Hepatocyte (in vitro differentiated cells): ENCODE measurements at places on chromosomes 6 and 20. TPM values are rescaled to one million over a fixed set of nuclear protein-coding genes. Genes with fewer than 3 reads are reported as not detected.

DNA sequence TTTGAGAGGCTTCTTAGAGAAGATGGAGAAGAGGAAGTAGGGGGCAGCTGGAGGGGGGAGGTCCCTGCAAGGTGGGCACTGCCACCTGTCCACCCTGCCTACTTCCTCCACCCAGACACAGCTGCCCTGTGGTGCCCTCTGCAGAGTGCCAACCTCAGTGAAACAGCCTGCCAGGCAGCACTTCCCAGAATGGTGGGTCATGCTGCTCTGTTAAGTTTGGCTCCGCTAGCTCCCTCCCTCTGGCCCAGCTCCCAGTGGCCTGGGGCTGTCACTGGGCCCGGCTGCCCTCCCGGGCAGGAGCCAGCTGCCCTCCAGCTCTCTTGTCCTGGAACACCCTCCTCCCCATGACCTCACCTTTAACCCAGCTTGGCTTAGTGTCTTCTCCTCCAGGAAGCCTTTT, 5.1 kb upstream of the EPB41L1 start:
- peaks cover 31% of the 10 kb centered on the region for H3K4me1 ChIP-seq
- H3K27ac ChIP-seq: no peak overlapping the region
- no peak for DNase-seq
- no peaks in the 10 kb centered on the region for H3K36me3 ChIP-seq

GRCh38 chr6:15076565-15076964, 169.3 kb upstream of the JARID2 start:
- H3K27ac ChIP-seq: no peak overlapping the region
- H3K4me3 ChIP-seq: no peak overlapping the region
- no peaks in the 10 kb centered on the region for H3K36me3 ChIP-seq
- H3K4me1 ChIP-seq: no peaks in the 10 kb centered on the region
- no peak for DNase-seq

DNA sequence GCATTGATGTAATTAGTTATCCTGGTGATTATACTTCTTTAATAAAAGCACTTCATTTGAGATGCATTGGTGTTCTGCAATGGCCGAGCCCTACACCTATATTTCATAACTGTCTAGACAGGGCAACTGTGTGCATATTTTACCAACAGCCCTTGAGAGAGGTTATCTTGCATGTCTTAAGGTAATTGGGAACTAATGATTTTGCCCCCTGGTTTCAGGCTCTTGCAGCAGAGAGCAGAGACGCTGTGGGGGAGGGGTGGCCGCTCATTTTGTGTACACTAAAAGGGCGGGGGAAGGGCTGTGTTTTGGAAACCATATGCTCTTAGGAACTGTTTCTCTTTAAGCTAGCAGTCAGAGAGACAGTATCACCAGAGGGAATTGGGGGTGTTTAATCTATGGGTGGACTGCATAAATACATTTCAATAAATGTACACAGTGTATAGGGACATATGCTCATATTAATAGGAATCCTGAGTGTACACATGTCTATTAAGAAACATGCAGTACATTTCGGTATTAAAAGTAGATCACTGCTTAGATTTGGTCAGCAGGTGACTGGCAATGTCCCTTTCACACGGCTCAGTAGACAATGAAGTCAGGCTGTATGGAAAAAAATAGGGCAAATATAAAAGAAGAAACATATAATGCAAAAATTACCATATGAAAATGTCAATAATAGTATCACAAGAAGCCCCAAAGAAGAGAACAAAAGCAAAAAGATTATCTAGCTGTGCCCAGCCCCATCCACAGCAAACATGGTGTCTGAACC, 402.9 kb upstream of the CITED2 start:
- peaks cover 12% of the 10 kb centered on the region for H3K4me1 ChIP-seq
- no peak for DNase-seq
- no peak overlapping the region for H3K4me3 ChIP-seq
- H3K27ac ChIP-seq: no peak overlapping the region

GDAP1L1 gene
- total RNA-seq: 0.48 and 2.2 TPM in 2 replicates
